ENCODE measurements at places on chromosomes 7 and 10. TPM values are rescaled to one million over a fixed set of nuclear protein-coding genes. Genes with fewer than 3 reads are reported as not detected.
A peak's percentile ranks its signal among the peaks of the same experiment; 100 is the strongest.

- peak; percentile 13 for DNase-seq
These were observed 3.3 kb downstream of the INSYN2A start for GRCh38 chr10:127193125-127193524.

GRCh38 chr10:43317422-43317821, 50.6 kb upstream of the RASGEF1A start:
- no peak for DNase-seq

DNA sequence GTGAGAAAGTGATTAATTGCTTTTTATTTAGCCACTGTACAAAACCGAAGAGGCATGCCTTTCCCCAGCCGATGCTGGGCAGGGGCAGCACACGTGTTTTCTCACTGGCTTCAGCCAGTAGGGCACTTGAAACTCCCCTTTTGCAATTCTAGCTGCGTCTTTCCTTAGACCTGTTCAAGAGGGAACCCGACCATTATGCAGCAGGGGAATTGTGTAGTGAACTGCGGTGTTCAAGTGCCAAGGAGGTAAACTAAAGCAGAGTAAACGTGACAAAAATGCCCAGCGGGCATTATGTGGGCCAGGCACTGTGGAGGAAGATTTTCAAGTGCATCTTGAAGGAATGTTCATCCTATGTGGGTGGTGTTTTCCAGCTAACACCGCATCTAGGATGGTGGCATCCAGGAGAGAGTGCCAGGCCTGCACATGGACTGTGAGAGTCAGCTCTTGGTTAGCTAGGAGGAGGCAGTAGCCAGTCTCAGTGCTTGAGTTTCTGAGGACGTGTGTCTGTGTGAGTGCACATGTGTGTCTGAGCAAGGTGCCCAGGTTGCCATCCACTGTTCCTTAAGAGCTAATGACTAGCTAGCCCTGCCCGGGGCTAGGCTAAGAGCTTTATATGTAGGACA, 3.3 kb downstream of the WIPF3 start:
- DNase-seq = peak; percentile 22

- no peak for DNase-seq
These were observed 28.7 kb downstream of the PVRIG start for GRCh38 chr7:100248483-100248882.

GRCh38 chr10:60834401-60834800, 56.1 kb downstream of the CDK1 start:
- no peak for DNase-seq

GRCh38 chr10:22816298-22816653, 101.9 kb upstream of the PIP4K2A start:
- peak; percentile 88 for DNase-seq

DNA sequence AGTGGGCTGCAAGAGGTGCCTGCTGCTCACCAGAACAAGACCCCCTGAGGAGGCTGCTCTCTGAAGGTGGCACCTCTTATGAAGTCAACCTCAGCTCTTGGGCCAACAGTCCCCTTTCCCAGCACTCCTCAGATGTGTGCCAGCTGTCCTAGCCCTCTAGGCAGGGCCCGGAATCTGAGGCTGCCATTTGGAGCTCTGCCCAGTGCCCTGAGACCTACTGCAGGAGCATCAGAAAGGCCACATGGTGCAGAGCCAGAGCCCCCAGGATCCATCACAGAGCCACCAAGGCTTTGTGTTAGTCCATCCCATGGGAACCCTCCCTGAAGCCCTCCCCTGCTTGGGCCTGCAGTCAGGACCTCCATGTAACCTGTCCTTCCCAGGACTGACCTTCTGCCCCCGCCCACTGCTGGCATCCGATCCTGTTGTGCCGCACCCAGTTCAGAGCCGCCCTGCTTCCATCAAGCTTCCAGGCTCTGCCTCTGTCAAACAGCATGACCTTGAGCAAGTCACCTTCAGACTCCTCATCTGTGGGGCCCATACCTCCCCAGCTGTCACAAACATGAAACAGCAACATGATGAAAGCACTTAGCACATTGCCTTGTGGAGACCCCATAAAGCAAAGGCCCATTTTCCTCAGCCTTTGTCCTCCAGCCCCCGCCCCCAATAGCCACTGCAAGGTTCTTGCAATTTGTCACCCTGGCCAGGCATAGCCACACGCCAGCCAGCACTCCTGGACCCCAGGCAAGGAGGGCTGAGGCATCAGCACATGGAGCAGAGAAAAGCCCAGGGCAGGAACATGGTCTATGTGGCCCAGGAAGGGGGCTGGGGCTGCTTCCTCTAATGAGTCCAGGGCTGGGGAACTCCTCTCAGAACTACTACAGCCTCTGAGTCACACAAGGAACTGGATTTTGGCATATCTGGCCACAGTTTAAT, 51.7 kb downstream of the GRID1 start:
- DNase-seq = no peak

DNA sequence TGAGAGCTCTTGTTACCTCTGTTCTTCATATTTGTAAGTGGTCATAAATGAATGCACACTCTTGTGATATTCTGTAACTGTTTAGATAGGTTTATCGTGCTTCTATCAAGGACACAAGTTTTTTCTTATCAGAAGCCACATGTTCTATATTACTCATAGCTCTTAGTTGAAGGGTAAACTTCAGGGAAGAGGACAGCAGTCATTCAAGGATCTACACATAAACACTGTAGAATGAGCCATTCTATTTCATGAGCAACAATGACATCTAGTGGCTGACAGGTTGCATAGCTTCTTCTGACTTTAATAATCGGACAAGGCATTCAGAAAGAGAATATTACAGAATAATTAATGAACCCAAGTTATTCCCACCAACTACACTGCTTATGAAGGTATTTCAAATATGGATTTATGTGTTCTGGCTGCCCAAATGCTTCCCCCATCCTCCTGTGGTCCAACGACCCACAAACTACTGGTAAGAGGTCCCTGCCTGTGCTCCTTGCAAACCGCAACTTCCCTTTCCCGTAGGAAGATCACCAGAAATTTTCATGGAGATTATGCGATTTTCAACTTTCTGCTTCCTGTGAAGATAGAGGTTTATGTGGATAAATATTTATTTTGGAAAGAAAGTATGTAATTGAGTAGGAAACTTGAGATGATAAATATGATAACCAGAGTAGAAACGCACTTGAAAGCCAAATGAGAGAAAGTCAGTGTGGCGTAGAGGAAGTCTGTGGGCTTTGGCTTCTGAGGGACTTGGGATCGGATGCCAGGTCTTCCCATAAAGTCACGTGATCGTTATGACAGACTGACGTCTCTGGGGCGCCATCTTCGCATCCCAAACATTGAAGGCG, 16.8 kb upstream of the ABCB5 start:
- peak; percentile 77 for DNase-seq

Gene UNC5B
- total RNA-seq = 6.0 TPM

Gene LIPA
- total RNA-seq = 16.2 TPM

Gene PTPRZ1
- 0.17 TPM for total RNA-seq
